ENCODE measurements at places on chromosomes 7 and 10.

- DNase-seq: no peak
Measured at GRCh38 chr7:106371629-106372028, 86.8 kb upstream of the NAMPT start.

DNA sequence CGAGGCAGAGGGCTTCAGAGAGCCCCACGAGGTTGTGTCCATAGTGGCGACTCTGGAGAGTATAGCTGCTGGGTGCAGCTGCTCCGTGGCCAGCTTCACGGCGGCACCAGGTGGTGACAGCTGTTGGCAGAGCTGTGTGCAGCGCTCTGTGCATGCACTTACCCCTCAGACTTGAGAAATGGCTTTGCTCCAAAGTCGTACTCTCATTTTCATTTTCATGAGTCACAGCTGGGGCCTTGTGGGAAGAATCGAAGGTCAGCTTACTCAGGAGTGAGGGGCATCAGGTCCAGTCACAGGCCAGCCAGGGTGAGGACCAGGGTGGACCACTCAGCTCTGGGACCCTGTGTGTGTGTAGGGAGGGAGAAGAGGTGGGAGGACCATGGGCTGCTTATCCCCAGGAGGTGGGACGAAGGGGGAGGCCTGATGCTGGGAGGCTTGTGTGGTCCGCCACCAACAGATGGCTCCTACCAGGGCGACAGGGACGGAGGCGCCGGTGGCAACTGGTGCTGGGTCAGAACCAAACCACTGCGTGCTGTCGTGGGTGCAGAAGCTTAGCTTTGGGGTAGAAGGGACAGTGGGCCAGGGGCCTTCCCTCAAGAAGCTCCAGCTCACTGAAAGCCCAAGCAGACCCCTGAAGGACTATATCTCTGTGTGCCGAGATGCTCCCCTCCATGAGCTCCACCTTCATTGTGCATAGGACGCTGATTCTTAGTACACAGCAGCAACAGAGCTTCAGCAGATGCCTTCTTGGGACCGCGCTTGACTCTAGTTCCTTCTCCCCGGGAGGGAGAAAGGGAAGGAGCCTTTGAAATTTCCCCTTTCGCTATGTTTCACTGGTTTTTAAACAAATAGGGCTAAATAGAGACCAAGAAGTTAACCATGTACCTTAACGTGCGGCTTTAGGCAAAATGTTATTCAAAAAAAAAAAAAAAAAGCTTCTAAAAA lies 225.0 kb downstream of the CELF2 start:
- DNase-seq: no peak

DNA sequence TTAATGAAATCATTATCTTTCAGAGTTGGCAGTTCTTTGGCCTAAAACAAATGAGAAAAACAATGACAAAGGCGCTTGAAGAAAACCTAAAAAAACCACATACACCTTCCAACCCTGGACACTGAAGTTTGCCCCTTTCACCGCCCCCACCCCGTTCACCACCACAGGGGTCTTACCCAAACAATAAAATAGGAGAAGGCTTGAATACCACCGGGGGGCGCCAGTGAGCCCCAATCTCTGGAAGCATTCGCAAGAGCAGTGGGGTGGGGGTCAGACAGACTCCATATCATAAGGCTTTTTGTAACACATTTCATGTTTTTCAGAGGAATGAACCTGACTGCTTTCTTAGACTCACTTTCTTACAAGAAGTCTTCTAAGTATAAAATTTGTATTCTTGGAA lies 163.6 kb downstream of the PIP4K2A start:
- DNase-seq: peak; percentile 39

- DNase-seq: no peak
Measured at GRCh38 chr7:151665368-151665767, 145.7 kb upstream of the RHEB start.

DNA sequence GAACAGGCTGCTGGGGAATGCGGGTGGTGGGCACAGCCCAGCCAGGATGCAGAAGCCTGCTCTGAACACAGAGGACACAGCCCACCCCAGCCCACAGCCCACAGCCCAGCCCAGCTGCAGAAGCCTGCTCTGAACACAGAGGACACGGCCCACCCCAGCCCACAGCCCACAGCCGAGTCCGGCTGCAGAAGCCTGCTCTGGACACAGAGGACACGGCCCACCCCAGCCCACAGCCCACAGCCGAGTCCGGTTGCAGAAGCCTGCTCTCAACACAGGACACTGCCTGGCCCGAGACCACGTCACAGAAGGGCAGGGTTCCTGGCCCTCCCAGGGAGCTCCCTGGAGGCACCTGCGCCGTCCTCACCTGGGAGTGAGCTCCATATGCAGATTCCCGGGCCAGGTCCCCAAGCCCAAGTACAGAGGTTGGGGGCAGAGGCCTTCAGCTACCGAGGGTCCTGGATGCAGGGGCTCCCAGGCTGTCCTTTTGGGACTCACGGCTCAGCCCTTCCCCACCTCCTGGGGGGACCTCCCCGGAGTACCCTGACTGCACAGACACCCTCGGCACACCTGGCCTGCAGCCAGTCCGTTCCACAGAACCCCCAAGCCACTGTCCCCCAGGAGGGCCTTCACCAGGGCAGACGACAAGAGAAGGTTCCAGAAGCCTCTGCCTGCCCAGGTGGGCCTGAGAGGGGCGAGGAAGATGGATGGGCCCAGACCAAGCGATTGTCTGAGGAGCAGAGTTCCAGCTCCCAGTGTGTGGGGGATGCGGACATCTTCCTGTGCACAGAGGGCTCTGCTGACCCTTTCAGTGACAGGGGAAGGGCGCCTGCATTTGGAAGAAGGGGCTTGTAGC lies 23.7 kb upstream of the FOXL3 start:
- DNase-seq: no peak

DNA sequence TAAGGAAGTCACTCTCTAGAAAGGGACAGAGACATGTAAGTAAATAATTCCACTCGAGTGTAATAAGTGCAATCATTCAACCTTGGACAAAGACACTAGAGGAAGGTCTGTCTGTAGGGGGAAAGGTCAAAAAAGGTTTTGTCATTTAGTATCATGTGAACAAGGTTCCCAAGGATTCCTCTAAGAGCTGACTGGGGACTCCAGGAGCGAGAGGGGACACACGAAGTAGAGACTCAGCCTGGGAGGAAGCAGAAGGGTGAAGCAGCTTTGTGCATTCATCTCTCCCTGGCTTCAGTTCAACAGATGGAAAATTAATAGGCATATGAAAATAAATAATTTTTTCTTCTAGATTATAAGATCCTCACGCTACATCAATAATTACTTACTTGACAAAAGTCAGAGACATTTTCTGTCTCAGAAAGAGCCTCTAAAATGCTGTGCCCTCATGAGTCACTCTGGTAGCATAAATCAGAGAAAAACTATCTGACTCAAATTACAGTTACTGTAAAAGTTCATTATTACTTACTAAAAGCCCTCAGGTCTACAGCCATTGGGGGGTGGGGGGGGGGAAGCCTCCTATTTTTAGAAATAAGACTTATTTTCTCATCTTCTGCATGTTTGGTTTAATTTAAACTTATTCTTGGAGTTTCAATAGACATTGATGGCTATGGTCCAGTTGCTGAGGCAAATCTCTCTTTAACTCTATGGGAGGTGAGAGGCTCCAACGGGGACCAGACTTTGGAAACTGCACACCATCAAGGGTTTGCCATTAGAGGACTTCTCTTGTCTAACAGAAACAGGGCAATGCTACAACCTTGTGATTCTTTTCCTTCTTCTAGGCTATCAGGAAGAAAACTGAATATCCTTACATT lies 275.1 kb upstream of the KLF14 start:
- DNase-seq: no peak

DNA sequence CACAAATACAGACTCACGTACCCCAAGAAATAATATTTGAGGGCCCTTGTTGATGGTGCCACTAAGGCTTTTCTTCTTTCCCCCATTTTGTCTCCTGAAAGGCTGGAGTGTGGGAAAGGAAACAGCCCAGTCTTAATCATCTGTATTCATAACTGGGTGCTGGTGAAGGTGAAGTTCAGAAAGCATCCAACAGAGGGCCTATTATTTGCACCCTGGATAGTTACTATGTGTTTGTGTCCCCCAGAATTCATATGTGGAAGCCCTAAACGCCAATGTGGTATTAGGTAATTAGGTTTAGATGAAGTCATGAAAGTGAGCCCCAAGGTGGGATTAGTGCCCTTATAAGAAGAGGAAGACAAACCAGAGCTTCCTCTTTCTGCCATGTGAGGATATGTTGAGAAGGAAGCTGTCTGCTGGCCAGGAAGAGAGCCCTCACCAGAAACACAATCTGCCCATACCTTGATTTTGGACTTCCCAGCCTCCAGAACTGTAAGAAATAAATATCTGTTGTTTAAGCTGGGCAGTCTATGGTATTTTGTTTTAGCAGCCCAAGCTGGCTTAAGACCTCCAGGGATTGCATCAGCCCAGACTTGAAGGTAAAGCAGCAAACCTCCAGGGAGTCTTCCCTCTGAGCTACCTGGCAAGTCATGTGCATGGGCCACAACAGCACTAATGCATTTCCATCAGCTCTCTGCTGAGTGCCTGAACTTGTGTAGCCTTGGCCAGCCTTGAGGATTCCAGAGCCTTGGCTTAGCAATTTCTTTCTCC lies 90.0 kb upstream of the ADRB1 start:
- no peak for DNase-seq

DNA sequence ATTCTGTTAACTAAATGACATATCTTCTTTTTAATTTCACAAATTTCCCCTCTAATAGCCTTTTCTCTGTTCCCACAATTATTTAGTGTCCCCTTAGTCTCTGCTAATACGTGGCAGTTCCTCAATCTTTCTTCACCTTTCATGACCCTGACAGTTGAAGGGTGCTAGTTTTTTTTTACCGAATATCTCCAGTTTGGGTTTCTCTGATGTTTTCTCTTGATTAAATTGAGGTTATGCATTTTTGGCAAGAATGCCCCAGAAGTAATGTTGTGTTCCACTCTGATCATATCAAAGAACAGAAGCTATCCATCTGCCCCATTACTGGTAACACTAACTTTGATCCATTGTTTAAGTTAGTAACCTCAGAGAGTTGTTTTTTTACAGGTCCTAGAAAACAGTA lies 133.6 kb upstream of the ASAH2 start:
- no peak for DNase-seq

GRCh38 chr7:80439894-80440821 lies 71.7 kb downstream of the GNAT3 start:
- no peak for DNase-seq

GRCh38 chr10:97131666-97132065 lies 54.1 kb downstream of the SLIT1 start:
- DNase-seq: no peak

DNA sequence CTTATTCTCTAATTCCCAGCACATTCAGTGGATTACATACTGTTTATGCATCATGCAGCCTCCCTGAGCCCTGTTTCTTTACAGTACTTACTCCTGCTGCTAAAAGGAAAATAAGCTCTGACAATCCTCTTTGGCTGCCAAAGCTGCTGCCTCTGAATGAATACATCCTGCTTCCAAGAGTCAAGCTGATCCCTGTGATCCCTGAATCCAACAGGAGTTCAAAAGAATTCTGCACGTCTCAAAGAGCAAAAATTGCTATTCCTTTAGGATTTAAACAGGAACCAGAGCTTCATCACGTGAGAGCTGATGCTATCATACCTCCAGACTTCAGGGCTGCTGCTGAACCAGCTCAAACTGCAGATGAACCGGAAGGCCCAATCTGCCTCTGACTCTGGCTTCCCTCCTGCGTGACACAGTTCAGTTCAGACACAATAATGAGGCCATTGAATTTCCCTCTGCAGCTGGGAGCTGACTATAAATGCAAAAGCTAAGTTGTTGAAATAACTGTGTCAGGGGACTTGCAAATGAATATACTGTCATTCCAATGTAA lies 851.0 kb upstream of the PHF14 start:
- DNase-seq: no peak

- no peak for DNase-seq
Measured at GRCh38 chr10:60534761-60535389, 145.2 kb upstream of the ANK3 start.

GRCh38 chr7:6012355-6013104 lies 3.5 kb downstream of the AIMP2 start:
- DNase-seq: no peak

- DNase-seq: no peak
Measured at GRCh38 chr7:117375380-117375779, 51.9 kb downstream of the ASZ1 start.

DNA sequence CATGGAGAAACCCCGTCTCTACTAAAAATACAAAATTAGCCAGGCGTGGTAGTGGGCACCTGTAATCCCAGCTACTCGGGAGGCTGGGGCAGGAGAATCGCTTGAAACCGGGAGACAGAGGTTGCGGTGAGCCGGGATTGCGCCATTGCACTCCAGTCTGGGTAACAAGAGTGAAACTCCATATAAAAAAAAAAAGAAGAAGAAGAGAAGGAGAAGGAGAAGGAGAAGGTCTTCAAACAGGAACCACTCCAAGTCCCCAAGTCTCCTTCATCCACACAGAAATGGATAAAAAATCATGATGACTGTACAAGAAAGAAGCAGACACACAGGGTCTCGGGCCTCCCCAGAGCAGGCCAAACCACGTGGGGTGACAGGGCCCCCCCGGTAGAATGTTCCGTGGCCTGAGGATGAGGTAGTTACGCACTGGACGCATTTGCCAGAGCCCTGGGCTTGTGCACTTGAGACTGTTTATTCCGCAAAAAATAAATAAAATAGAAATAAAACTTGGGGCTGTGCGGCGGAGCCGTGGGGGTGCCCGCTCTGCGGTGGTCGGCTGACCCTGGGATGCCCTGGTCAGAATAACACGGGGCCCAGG lies 15.8 kb downstream of the VENTX start:
- no peak for DNase-seq

- no peak for DNase-seq
Measured at GRCh38 chr7:71988201-71988600, 423.9 kb downstream of the CALN1 start.

GRCh38 chr7:152872061-152872744 lies 112.7 kb downstream of the ACTR3B start:
- no peak for DNase-seq

DNA sequence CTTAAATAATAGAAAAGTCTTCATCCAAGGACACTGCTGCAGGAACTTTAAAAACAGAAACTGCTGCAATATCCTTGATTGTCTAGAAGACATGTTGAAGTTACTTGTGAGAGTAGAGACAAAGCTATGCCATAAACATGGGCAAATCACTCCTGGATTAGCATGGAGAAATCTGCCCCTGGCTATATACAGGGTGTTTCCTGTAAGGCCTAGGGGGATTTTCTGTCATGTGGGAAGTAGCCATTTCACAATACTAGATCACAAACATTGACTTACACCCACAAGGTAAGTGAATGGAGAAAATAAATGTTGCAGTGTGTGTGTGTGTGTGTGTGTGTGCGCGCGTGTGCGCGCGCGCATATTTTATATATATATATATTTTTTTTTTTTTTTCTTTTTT lies 35.2 kb upstream of the PDK4 start:
- no peak for DNase-seq

GRCh38 chr7:40780460-40780859 lies 645.7 kb downstream of the SUGCT start:
- no peak for DNase-seq

DNA sequence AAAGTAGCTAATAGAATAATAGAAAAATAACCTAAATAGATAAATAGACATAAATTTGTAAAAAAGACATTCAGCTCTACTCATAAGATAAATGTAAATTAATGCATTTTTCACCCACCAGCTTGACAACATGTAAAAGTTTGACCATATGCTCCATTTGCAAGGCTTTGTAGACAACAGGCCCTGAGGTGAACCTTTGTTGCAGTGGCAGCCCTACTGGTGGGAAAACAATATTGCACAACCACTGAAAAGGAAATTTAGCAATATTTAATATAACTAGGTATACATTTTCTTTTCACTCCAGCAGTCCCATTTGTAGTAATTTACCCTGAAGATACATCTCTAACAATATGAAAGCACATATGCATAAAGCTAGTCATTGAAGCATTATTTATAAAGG lies 39.0 kb upstream of the ADRA2A start:
- DNase-seq: no peak

Data from activated CD8-positive, alpha-beta memory T cell treated with anti-CD3 and anti-CD28 coated beads for 1 hour (primary cell).